ENCODE measurements at places on chromosomes 16 and 17. TPM values are rescaled to one million over a fixed set of nuclear protein-coding genes. Genes with fewer than 3 reads are reported as not detected.

IGSF6 gene
- 0.99 TPM for total RNA-seq

PRSS36 gene
- total RNA-seq = not detected

SLC38A8 gene
- total RNA-seq = 6.6 TPM

HBA1 gene
- total RNA-seq = 1,075 TPM

CFAP52 gene
- 0.66 TPM for total RNA-seq

HAS3 gene
- 4.1 TPM for total RNA-seq

CIITA gene
- 3.8 TPM for total RNA-seq

CMTM2 gene
- total RNA-seq = not detected

DHRS13 gene
- 23.8 TPM for total RNA-seq

CCL8 gene
- 0.33 TPM for total RNA-seq

SULT1A3 gene
- total RNA-seq = 10.4 TPM

PGAP6 gene
- total RNA-seq = 14.2 TPM

PRR15L gene
- total RNA-seq = 0.93 TPM

HEXIM2 gene
- 9.5 TPM for total RNA-seq

GPR179 gene
- 10.4 TPM for total RNA-seq

ITGAL gene
- 3.8 TPM for total RNA-seq

Data from camera-type eye (tissue), 1 donor.